LHCN-M2 (cell line): ENCODE measurements at places on chromosomes 13 and 19.

DNA sequence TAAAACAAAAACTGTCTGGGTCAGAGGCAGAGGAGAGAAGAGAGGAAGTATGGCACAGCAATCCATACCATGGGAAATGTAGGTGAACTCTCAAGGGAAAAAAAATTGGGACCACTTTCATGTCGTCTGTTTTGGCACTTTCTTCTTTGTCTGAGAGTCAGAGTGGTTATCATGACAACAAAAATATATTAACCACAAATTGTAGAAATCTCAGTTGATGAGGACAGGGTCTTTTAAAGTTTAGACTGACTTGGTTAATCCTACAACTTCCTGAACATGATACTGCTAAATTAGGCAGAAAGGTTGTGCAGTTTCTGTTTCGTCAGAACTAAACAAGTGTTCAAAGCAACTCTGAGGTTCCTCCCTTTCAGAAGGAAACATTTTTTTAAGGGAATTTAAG lies 15.2 kb downstream of the KLF5 start:
- DNase-seq: peak; percentile 18

- DNase-seq: no peak
Measured at GRCh38 chr19:56114051-56114777, 6.9 kb downstream of the ZNF787 start.

GRCh38 chr13:41848435-41849255 lies 112.3 kb downstream of the VWA8 start:
- DNase-seq: peak; percentile 43

GRCh38 chr13:23510979-23511735 lies 59.1 kb upstream of the TNFRSF19 start:
- peak; percentile 55 for DNase-seq

GRCh38 chr19:23070353-23071146 lies 46.3 kb upstream of the ZNF730 start:
- peak; percentile 30 for DNase-seq

GRCh38 chr13:53189162-53189561 lies 160.5 kb downstream of the OLFM4 start:
- no peak for DNase-seq

DNA sequence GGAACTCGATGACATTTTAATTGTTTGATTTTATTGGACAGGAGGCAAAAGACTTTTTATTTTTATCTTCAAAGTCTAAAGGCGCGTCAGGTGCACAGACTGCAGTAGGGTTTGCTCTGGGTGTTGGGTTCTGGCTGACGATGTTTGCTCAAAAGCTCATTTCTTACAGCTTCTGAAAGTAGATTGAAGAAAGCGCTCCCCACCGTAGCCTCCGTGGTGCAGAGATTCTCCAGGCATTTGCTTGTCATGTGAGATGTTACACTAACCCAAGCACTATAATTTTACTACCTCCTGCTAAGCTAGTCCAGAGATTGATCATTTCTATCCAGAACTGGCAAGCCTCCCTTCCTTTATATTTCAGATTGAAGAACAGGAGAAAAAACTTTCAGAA lies 14.5 kb upstream of the ATP11A start:
- no peak for DNase-seq

GRCh38 chr19:16824658-16825311 lies 4.4 kb upstream of the SIN3B start:
- peak; percentile 19 for DNase-seq

GRCh38 chr13:48564056-48564455 lies 31.2 kb upstream of the RCBTB2 start:
- DNase-seq: peak; percentile 88

GRCh38 chr19:13764821-13765394 lies 586 bp downstream of the MRI1 start:
- no peak for DNase-seq
